ENCODE measurements at places on chromosomes 12 and 14.

DNA sequence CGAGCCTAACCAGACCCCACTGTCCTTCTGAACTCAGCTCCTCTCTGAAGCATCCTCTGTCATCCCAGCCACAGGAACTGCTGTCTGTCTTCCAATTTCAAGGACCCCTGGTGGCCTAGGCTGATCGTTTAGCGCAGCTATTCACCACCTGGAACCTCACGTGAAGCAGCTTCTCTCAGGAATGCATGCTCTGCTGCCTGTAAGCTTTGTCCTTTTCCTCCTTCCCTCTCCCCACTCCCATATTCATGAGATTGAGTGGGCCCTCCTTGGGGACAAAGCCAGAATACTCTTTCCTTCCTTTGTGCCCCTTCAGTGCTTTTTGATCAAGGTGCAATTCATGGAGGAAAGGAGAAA is 17.2 kb downstream of the DPF3 start:
- DNase-seq, result no peak

DNA sequence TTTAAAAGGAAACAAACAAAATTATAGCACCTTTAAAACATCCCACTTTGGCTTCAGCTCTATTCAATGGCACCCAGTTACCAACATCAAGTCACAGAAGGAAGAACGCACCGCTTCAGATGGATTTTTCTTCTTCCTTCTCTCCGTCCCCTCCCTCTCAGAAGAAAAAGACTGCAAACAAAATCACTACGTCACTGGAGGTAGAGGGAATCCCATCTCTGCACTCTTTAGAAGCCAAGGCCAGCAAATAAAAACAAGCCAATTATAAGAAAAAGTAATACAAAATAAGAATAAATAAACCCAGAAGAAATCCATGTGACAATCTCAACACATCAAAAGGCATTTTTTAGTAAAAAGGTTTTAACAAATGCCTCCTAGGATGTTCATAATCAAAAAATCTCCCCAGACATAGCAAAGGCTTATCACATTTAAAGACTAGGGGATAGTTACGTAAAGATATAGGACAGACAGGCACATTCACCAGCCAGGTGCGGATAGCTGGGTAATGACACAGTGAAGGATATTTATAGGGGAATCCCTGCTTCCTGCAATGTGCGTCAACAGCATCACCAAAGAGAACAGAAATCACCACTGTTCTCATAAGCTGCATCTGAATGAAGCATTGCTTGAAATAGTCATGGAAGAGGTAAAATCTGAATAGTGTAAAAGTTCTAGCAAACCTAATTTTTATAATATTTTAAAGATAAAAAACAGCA is 89.4 kb downstream of the R3HDM2 start:
- no peak for DNase-seq

GRCh38 chr12:50790081-50790480 is 26.2 kb downstream of the ATF1 start:
- no peak for DNase-seq

DNA sequence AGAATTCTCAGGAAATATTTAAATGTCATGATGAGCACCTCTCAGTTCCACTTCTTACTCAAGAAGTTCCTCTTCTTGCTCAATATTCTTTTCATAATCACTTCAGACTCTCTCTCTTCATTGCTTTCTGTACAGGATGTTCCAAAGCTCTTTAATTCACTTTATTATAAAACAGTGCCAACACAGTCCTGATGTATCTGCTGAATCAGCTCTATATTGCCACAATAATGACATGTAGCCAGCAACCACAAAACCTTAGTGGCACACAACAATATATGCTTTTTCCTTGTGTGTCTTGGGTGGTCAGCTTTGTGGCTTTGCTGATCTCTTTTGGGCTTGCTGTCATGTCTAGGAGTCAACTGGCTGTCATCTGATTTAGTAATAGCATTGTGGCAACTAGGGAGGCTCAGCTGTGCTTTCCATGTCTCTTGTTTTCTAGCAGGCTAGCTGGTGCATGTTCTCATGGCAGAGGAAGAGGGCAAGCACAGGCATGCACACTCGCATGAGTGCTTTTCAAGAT is 52.8 kb upstream of the SLC2A13 start:
- no peak for DNase-seq

DNA sequence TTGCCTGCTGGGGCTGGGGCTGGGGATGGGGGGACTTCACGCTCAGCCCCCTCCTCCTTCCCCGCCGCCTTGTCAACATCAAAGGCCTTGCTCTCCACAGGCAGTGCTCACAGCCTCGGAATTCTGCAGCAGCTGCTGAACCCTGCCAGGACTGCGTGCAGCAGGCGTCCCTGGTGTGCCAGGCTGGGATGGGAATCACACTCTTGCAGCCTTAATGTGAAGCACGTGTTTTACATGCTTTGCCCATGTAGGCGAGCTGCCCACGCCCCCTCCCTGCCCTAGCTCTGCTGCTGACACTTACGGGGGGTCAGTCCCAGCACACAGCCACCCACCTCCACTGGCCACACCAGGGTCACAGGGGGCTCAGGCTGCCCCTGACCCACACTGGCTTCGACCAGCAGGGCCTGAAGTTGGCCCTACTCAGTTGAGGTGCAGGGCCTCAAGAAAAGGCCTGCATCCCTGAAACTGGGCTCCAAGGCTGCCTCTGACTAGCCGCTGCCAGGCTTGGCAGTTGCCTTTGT is 276.2 kb upstream of the RTL1 start:
- no peak for DNase-seq

DNA sequence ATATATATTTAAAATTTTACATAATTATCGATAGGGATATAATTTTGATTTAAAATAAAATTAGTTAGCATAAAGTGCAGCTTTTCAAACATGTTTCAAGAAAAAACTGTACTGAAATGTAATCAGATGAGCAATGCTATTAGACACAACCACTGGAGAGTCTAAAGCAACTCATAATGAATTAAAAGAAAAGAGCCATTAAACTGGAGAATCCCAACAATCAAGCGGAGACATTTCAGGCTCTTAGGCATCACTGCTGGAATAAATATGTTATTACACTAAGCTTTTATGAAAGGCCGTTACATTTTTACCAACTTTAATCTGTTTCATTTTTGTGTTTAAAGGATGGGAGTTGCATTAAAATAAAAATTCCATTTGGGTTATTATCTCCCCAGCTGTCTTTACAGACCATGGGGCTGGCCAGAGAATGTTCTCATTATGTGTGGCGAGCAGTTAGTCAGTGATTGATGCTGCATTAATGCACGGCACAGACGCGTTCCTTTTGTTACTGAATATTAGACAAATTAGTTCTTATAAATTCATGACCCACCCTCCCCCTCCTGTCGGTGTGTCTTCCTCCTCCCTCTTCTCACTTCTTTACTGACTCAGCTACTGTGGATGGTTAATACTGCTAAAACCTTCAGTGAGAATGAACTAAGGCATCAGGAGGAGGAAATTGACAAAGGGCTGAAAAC is 156.8 kb downstream of the PDZRN4 start:
- no peak for DNase-seq

GRCh38 chr12:90037740-90038139 is 329.1 kb upstream of the ATP2B1 start:
- no peak for DNase-seq

- DNase-seq, result no peak
Measured at GRCh38 chr12:22635812-22636211, 10.8 kb downstream of the ETNK1 start.

- no peak for DNase-seq
Measured at GRCh38 chr14:105126981-105127329, 41.6 kb downstream of the JAG2 start.

DNA sequence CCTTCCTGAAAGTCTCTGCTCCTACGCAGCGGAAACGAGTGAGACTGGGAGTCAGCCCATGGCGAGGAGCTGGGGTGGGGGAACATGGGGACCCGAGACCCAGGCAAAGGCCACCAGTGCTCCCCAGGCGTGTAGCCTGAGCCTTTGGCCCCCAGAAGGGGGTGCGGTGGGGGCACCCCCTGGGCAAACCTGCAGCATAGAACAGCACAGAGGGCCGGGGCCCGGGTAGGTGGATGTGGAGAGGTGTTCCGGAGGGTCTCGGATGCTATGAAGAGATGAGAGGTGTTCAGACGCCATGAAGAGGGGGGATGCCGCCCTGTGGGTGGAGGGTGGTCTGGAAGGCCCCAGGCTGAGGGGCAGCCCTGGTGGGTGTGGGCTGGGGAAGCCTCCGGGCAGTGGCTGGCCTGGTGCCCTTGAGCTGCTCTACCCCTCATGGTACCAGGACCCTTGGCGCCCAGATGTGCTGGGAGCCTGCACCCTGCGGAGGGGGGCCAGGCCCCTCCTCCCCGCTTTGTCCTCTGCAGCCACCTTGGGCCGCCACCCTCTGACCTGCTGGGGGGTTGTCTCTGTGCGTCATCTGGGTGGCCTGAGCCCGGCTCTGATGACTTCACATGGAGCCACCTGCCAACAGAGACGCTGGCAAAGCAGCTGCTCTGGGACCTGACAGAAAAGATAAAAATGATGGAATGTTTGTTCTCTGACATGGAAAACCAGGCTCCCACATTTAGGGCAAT is 83.4 kb downstream of the KIF26A start:
- no peak for DNase-seq

DNA sequence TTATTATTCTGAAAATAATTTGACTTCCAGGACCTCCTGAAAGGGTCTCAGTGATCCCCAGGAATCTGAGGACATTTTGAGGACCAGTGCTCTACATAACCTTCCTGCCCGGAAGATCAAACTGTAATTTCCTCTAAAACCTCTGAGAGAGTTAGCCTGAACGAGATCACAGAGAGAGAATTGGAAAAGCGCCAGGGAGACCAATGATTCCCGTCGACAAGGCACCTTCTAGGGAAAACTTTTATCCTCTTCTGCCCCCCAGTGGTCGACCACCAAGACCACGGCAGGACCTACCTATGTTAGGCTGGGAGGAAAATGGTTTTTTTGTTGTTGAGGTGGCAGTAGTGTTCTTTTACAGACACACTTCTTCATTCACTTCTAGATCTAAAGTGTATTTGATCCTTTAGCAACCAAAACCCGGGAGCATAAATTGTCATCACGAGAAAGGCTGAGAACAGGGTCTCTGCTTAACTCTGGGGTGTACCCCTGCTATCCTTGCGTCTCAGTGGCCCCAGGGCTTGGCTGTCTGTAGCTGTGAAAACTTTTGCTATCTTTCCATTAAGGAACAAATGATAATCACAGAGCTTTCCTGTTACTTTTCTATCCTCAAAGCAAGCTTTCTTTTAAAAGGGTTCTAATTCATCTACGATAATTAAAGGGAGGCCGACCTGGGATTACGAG is 62.9 kb upstream of the NID2 start:
- peak; percentile 35 for DNase-seq
